ENCODE measurements at places on chromosomes 6 and 20.

DNA sequence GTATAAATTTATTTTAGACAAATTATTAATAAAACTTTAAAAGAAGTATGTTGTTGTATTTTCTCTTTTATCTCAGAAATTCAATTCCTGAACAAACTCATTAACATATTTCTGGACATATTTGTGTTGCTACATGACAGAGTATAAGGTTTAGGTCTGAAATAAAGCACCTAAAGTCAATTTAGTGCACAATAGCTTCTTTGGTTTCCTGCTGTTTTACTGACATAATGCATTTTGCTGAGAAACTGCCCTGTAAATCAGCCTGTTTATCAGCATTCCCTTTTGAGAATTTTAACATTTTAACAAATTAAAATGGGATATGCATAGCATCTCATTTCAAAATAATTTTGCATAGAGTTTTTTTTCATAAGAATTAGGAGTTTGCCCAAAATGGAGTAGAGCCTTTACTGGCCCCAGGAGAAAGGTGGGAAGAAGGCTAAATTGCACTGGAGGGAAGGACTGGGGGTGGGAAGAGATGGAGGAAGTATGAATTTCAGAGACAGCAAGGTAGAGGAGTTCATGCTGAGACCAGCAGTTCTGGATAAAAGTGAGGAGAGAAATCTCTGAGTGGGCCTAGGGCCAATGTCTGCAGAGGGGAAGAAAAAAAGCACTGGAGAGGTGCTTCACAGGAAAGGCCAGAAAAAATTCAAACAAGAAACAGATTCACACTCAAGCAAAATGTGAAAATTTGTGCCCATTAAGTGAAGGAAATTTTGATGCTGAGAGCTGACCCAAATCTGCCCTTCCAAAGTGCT, 324.2 kb upstream of the HSF2 start:
- DNase-seq = no peak

- DNase-seq = no peak
These were observed 74.4 kb upstream of the STMND1 start for GRCh38 chr6:17027441-17027840.

DNA sequence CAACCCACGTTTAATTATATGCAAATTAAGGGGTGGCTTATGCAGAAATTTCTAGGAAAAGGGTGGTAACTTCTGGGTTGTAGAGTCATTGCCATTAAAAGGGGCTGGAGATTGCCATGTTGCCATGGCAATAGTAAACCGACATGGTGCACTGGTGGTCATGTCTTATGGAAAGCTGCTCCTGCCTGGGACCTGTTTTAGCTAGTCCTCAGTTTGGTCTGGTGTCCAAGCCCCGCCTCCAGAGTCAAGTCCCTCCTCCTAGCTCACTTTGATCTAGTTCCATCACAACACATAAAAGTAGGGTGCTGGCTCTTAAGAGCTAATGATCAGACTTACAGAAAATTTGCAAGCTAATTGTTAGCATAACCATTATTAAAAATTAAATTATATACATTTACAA, 5.3 kb downstream of the SLC22A2 start:
- peak; percentile 21 for DNase-seq

DNA sequence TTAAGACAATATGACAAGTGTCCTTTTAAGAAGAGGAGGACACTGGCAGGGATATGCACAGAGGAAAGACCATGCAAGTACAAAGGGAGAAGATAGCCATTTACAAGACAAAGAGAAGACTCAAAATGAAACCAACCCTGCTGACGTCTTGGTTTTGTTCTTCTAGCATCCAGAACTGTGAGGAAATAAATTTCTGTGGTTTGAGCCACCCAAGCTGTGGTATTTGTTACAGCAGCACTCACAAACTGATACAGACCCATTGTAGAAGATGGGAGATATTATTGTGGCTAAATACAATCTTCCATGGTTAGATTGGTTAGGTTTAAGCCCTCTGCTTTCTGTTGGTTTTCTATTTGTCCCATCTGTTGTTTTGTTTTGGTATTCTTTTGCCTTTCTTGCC, 88.6 kb upstream of the SLC35F1 start:
- DNase-seq = no peak

DNA sequence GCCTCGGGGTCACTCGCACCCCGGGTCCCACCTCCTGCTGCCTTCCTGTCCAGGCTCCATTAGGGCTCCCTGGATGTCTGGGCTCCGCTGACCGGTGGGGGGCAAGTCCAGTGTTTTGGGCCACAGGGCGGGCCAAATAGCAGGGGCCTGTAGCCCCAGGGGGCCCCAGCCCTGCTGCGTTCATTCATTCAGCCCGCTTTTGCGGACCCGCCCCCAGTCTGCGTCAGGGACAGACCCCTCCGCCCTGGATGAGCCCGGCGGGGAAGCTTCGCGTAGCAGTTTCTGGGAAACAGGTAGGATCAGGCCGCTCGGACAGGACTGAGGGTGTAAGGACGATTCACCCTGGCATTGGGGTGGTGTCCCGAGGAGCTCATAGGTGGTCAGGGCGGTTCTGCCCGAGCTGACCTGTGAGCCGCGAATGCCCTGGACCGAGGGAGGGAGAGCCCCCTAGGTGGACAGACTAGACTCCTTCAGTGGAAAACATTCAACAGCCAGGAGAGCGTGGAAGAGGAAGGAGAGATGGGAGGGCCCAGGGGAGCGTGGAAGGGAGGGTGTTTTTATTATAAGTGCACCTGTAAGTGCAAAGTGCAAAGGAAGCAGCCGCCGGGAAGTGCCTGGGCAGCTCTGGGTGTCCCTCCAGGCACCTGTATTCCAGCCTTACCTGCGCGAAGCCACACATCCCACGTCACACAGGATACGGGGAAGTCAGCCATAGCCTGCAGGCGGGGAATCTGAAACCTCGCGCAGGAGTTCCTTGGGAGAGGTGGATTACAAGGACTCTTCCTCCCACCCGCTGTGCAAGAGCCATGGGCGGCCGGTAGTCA, 662 bp downstream of the ENTPD6 start:
- DNase-seq = no peak

DNA sequence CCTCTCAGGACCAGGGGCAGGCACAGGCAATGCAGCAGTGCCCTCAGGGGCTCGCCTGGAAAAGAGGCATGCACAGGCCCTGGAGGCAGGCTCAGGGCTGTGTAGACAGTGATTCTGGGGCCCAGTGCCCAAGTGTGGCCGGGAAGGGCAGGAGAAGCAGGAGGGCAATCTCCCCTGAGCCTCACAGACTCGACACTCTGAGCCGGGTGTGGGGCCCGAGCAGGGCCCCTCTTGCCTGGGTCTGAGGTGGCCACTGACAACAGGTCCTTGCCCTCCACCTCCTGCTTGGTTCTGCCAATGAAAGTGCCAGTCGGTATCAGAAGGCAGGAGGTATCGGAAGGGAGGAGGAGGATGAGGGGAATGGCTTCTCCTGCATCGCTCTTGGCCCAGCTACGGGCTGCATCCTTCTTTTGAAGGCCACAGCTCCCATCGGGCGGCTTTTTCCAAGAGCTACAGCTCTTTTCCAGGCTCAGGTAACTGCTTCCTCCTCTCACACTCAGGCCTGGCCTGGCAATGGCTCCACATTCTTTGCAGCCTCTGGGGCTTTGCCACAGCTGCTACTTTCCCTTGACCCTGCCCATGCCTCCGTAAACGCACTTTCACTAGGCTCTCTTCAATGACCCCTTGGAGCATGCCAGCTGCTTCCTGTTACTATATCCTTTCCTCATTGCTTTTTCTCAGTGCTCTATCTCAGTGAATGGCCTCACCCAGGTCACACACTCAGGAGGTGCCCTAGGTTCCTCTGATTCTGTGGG, 24.5 kb downstream of the GABRR2 start:
- DNase-seq = no peak

GRCh38 chr6:24378473-24379097, 20.7 kb upstream of the DCDC2 start:
- no peak for DNase-seq

- no peak for DNase-seq
These were observed 9.2 kb upstream of the PREX1 start for GRCh38 chr20:48837014-48837413.

- DNase-seq = peak; percentile 83
These were observed 76.8 kb upstream of the DUSP22 start for GRCh38 chr6:215335-216034.

DNA sequence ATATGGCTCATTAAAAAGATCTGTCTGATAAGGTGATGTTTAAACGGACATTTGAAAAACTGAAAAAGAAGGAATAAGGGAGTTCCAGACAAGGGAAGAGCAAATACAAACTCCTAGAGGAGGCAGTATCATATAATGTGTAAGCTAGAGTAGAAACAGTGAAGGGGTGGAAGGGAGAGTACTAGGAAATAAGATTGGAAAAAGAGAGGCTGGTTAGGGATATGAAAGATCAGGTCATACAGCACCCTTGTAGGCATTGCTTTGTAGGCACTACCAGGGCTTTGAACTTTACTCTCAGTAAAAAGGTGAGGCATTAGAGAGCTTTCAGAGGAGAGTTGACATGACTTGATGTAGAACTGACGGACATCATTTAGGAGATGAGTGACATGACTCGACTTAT, 85.7 kb downstream of the MLIP start:
- no peak for DNase-seq

GRCh38 chr6:97438011-97438671, 155.1 kb upstream of the MMS22L start:
- DNase-seq = no peak

- DNase-seq = no peak
These were observed 369.0 kb downstream of the PREX1 start for GRCh38 chr20:48458601-48459385.

DNA sequence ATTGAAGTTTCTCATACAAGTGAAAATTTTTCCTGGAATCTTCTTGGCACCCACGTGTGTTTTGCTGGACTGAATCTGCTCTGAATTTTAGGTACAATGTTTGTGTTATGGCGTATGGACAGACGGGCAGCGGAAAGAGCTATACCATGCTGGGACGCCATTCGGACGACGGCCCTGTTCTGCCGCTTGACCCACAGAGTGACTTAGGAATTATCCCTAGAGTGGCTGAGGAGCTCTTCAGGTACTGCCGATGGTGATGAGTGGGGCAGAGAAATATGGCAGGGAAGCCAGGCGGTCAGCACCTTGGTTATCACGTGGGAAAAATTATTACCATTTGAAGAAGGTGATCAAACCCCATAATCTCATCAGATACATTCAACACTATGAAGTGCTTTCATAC, 36.3 kb downstream of the KIF25 start:
- no peak for DNase-seq

GRCh38 chr20:38873050-38873581, 53.1 kb upstream of the FAM83D start:
- no peak for DNase-seq

- DNase-seq = no peak
These were observed 660.4 kb upstream of the GJE1 start for GRCh38 chr6:141472162-141472928.

GRCh38 chr6:15818491-15818890, 155.7 kb upstream of the DTNBP1 start:
- DNase-seq = no peak

DNA sequence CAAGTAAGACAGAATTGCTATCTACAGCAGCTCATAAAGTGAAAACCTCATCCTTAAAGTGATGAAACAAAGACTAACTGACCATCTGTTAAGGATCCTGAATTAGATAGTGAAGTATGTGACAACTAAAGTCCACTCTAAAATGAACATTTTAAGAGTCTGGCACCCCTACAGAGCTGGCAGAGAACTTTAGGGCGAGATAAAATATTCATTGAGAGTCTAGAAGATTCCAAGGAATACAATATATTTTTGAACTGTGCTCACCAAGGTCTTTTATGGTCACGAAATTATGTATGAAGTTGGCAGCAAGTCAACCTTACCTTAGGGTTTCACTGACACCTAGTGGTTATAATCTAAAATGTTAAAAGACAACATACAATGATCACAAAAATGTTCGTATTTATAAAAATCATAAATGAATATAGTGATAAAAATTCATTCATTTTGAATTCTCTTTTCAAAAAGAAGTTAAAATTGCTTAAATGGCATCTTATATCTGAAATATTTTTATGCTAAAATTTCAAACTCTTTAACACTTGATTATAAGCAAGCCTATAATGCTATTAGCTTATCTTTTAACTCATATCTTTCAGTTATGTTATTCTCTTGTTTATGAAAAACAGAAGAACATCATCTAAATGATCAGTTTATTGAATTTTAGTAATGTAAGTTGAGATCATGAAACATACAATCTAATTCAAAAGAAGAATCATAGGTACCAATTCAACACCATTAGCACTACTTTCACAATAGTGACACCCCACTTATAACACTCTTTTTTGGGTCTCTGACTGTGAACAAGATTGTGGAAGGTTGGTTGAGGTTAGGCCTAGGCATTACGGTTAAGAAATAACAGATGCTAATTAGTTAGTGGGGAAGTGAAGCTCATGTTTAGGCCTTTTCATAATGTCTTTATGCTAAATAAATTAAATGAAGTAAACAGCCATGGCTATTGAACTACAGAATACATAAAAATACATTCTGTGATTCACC, 27.5 kb downstream of the RSPH3 start:
- peak; percentile 50 for DNase-seq

GRCh38 chr6:36679043-36679833, 724 bp downstream of the CDKN1A start:
- peak; percentile 57 for DNase-seq

GRCh38 chr20:18943542-18943941, 130.0 kb downstream of the SCP2D1 start:
- DNase-seq = no peak

- peak; percentile 43 for DNase-seq
These were observed 36.2 kb downstream of the GCM1 start for GRCh38 chr6:53112404-53112803.

DNA sequence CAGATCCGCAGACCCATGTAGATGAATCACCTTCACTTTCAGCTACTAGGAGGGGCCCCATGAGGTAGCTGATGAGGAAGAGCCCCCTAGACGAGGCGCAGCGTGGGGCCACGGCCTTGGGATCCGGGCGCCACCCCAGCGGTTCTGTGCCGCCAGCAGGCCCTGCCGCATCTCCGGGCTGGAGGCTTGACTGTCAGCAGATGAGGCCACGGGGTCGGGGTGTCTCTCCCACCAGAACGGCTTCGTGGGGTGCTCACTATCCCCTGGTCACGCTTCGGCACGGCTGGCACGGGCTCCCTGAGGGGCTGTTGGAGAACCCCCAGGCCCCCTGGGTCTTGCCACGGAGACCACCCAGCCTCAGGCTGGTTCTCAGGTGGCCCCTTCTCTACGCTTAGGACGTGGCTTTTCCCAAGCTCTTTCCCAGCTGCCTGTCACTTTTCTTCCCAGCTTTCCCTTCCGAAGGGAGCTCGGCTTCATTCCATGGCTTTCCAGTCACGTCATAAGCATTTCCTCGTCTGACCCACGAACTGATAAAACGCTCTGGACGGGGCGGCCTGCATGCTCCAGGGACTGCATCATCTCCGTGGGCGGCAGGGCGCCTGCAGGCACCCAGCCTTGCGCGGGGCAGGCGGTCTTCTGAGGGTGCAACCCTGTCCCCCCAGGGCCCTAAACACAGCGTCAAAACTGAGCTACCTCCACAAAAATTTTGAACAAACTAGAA, 85.9 kb downstream of the THBS2 start:
- no peak for DNase-seq

GRCh38 chr6:15744818-15745402, 82.1 kb upstream of the DTNBP1 start:
- no peak for DNase-seq

DNA sequence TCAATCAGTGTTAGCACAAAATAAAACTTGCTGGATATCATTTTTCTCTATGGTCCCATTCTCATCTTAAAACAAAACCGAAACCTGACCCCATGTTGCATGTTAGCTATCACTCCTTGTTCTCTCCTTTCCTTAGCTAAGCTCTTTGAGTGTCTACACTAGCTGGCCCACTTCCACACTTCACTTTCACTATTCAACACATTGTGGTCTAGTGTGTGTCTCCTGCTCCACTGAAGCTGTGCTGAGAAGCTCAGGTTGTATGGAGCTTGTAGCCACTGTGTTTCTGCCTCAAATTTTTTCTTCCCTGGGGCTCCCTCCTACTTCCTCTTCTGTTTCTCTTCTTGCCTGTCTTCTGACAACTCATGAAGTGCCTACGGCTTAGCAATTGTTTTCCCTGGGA, 223.0 kb downstream of the NKAIN2 start:
- no peak for DNase-seq

All from RCC 7860 (cell line).